ENCODE measurements at places on chromosomes 7 and 10.

- no peak for DNase-seq
Observed at GRCh38 chr7:2060701-2061100, 172.0 kb downstream of the MAD1L1 start.

DNA sequence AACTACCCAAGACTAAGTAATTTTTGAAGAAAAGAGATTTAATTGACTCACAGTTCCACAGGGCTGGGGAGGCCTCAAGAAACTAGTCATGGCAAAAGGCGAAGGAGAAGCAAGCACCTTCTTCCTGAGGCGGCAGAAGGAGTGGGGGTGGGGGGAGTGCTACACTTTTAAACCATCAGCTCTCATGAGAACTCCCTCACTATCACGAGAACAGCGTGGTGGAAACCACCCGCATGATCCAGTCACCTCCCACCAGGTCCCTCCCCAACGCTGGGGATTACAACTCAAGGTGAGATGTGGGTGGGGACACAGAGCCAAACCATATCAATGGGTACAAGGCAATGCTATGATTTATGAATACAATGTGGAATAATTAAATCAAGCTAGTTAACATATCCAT, 241.9 kb downstream of the PTPRN2 start:
- no peak for DNase-seq

DNA sequence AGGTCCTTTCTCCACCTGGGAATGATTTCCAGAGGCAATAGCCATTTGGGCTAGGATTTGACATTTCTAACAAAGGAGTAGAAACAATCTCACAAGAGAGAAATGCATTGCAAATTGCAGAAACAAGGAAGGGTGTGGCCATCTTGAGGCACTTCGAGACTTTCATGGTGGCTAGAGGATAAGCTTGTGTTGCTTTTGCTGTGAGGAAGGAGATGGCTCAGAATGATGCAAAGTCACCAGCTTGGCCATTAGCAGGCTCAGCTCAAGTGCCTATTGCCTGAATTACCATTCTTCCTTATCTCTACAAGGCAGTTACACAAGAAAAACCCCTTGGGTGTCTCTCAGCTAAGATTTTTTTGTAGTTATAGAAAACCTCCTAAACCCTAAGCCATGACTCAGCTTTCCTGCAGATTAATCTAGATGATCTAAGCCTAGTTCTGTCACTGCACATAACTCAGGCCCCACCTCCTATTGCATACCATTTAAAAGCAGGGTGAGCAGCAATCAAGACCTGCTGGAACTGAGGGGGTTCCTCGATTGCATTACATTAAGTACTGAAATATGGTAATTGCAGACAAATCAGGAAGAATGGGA, 683.1 kb downstream of the NRG3 start:
- no peak for DNase-seq

DNA sequence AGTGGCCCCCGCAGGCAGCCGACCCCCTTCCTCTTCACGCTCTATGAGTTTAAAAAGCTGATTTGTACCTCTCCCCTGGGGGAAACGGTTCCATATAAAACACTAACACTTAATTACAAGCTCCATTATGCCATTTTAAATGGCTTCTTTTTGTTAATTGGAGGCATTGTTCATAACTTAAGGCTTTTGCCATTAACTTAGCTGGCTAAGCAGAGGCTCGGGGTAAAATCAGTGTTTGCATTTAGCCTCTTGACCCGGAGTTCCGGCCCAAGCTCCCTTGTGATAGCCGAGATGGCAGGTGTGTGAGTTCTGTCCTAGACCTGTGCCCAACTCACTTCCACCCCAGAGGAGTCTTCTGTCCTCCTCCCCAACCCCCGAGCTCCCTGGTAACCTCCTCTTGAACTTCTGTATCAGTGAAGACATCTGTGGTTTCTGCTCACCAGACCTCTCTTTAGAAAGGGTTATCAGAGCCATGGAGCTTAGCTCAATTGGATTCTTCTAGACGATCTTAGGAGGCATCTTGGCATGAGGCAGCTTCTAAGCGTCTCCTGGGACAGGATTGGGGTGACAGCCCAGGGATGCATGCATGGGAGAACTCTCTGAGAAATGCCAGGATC, 34.2 kb upstream of the SH2B2 start:
- no peak for DNase-seq

- DNase-seq: no peak
Observed at GRCh38 chr7:3217166-3217565, 83.9 kb upstream of the SDK1 start.

- DNase-seq: no peak
Observed at GRCh38 chr10:77285529-77286182, 352.0 kb downstream of the KCNMA1 start.

DNA sequence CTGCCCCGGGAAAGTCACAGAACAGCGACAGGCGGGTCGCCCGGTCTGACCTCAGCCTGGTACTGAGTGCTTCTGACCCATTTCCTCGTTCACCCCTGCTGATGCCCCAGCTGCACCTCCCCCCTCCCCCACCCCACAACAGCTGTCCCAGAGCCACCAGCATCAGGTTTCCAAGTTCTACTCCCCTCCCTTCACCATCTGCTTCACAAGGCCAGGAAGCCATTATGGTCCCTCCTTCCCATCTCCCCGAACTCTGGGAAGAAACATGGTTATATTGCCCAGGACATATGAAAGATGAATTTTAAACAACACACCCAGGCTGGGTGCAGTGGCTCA, 301.9 kb upstream of the GALNT17 start:
- DNase-seq: no peak

DNA sequence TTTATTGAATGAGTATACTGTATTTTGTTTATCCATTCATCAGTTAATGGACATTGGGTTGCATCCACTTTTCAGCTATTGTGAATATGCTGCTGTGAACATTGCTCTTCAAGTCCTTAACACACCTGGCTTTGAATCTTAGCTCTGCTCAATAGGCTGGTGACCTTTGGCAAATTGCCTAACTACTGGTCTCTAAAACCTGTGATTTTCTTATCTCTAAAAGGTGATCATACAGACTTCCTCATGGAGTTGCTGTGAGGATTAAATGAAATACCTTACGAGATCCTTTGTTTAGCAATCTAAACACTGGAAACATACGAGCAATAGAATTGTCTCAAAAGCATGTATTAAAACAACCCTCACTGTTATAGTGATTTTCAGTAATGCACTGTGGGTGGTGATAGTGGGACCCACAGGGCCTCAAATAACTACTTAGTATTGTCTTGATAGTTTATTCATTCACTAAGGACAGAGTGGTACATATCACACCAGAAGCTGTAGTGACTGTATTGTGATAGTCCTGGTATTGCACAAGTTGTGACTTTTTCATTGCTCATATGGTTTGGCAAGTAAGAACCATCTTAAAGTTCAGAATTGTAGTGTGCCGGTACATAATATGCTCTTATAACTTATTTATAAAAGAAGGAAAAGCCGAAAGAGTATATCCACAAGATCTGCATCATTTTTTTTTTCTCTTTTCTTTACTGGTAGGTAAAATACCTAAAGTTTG, 257.6 kb downstream of the EXOC4 start:
- no peak for DNase-seq

- no peak for DNase-seq
Observed at GRCh38 chr7:9600974-9601373, 1167.6 kb downstream of the NXPH1 start.

Data from stimulated activated CD4-positive, alpha-beta T cell treated with anti-CD3 and anti-CD28 coated beads, Interleukin-12 subunit alpha, Interleukin-12 subunit beta, amount 100 ng/mL, for 4 hours (primary cell).